GM19239 (cell line): ENCODE measurements at places on chromosomes 16 and 17.

DNA sequence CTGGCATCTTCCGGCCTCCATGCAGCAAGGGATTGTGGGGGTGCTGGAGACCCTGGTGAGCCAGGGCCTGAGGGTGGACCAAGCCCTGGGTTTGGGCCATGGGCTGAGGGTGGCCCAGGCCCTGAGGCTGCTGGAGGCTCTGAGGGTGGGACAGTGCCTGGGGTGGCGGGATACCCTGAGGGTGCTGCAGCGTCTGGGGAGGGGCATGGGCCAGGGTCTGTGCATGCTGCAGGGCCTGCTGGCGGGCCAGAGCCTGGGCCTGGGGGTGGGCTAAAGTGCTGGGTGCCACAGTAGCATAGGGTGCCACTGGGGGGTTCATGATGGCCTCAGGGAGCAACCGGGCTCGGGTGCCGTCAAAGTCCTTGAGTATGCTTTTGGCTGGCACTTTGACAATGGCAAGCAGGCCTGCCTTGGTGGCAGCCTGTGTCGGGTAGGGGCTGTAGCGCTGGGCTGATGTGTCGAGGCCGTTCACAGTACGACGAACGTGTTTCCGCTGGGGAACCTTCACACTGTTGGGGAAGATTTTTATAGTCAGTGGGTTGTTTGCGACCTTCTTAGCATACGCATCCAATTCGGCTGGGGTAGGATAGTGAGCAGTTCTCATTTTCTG, 15.6 kb downstream of the TRAF4 start:
- no peak for DNase-seq

DNA sequence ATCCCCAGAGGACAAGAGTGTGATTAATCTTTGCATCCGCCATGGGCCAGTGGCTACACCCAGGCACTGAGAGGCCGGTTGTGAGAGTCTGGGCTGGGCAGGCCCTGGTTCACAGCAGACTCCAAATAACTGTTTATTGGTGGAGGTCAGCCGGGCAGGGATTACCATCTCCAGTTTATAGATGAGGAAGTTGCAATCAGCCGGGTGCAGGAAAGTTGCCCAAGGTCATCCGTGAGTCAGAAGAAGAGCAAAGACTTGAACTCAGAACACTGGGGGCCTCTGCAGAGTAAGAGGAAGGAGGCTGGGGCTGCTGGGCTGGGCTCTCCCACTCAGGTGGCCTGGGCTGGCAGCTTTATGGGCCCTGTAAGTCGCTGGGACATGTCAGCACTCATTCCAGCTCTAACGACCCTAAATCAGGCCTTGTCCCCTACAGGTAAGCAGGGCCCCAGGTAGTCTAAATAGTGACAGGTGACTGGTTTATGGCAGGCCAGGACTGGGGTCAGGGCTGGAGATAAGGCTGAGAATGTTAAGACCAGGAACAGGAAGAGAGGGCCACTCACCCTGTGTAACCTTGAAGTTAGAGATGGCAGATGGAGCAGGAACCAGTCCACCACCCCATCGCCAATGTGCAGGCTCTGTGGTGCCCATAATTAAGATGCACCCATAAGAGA, 2.1 kb upstream of the CA4 start:
- no peak for DNase-seq

GRCh38 chr17:79650283-79650682, 39.4 kb upstream of the RBFOX3 start:
- DNase-seq = no peak

DNA sequence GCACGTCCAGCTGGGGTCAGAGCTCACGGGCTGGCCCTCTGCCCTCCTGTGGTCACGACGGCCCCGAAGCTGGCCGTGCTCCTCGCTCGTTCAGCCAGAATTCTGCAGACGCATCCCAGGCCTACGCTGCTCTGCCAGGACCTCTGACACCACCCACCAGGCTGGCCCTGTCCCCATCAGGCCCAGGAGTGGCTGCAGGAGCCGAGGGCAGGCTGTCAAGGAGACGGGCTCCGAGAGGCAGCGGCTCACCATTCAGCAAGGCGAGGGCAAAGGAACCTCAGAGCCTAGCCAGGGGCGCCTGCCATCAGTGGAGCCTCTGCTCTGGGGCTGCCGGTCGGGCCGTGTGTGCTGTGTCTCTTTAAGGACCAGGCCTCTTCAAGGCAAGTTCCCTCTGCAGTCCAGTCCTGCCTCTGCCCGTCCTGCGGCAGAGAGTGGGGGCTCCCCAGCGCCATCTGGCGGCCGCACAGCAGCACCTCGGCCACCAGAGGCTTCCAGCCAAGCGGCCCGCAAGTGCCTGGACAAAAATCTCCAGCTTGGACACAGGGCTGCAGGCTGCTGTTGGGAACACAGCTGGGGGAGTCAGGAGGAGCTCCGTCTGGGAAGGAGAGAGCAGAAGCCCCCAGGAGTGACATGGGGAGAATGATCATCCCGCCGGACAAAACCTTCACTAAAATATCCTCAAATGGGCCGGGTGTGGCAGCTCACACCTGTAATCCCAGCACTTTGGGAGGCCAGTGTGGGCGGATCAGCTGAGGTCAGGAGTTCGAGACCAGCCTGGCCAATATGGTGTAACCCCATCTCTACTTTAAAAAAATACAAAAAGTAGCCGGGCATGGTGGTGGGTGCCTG, 7.4 kb upstream of the ABR start:
- peak; percentile 78 for DNase-seq

DNA sequence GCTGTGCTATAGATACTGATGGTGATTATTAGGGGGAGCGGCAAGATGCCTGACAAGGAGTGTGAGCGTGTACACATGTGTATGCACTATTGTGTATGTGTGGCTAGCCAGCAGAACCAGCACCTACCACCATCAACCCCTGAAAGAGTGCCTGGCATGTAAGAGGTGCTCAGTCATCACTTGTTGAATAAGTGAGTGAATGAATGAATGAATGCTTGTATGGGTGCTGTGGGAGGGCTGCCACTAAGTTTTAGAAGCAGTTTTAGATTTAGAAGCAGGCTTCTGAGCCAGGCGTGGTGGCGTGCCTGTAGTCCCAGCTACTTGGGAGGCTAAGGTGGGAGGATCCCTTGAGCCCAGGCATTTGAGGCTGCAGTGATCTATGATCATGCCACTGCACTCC, 37.0 kb downstream of the RAB11FIP4 start:
- DNase-seq = no peak

GRCh38 chr16:65318138-65318537, 196.3 kb upstream of the CDH11 start:
- DNase-seq = no peak

DNA sequence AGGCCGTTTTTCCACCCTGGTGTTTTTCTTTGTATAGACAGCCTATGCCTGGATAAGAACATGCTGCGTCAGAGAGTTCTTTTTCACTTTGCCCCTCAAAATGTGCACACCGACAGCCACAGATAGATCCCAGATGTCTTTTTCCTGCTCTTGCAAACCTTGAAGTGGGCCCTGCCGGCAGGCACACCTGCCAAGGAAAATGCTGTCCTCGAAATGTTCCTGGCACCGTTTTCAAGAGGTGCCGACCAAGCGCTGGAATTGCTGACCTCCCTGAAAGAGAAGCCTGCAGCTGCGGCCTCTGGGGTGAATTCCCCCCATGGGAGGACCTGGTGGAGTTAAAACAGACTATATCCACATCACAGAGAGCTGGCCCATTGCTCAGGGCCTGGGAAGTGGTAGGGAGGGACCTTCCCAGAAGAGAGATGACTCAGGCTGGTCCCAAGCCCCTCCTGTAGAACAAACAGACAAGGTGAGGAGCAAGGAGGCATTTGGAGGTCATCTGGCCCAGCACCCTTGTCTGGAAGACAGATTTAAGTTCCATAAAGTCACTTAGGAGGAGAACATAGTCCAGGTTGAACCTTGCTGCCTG, 668.1 kb downstream of the MAF start:
- no peak for DNase-seq

DNA sequence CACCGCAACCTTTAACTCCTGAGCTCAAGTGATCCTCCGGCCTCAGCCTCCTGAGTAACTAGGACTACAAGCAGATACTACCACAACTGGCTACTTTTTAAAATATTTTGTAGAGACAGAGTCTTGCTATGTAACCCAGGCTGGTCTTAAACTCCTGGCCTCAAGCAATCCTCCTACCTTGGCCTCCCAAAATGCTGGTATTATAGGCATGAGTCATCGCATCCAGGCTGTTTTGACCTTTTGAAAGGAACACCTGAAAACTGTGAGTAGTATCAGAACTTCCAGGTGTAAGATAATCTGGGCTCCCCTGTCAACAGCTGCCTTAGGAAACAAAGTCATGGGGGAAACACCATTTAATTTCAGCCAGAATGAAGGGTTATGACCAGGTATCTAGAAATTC, 77.5 kb downstream of the CYTH1 start:
- DNase-seq = no peak

- no peak for DNase-seq
Observed at GRCh38 chr16:9226924-9227323, 135.5 kb downstream of the HAPSTR1 start.

DNA sequence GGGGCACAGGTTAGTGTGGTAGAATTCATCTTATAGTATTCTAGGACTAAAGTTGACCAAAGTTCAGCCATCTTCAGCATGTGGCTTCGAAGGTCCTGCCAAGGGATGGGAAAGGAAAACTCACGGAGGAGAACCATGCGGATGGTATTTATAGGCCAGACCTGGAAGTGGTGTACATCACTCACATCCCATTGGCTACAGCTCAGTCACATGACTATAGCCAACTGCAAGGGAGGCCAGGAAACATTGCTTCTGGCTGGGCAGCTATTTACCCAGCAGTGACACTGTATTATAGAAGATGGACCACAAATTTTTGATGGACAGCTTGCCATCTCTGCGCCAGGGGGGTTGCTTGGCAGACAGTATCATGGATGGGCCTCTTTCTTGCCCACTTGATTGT, 35.7 kb upstream of the COQ7 start:
- no peak for DNase-seq

GRCh38 chr17:15124746-15125145, 140.4 kb downstream of the PMP22 start:
- DNase-seq = no peak

DNA sequence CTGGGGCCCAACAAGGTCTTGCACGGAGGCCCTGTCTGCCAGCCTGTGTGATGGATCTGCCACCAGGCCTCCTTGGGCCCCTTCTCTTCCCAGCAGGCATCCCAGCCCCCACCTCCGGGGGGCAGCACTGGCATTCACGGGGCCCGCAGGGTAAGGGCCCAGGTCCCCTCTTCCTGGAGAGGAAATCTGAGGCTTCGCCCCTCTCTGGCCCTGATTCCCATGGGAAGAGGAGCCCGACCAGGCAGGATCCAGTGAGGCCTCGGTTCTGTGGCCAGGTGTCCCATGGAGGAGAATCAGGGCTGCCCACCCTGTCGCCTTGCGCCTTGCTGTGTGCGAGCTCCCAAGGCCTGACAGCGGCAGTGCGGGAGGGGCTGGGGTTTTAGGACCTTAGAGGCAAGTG, 48.4 kb downstream of the PDPK1 start:
- DNase-seq = no peak

GRCh38 chr17:63024716-63025115, 58.7 kb downstream of the TANC2 start:
- DNase-seq = no peak

DNA sequence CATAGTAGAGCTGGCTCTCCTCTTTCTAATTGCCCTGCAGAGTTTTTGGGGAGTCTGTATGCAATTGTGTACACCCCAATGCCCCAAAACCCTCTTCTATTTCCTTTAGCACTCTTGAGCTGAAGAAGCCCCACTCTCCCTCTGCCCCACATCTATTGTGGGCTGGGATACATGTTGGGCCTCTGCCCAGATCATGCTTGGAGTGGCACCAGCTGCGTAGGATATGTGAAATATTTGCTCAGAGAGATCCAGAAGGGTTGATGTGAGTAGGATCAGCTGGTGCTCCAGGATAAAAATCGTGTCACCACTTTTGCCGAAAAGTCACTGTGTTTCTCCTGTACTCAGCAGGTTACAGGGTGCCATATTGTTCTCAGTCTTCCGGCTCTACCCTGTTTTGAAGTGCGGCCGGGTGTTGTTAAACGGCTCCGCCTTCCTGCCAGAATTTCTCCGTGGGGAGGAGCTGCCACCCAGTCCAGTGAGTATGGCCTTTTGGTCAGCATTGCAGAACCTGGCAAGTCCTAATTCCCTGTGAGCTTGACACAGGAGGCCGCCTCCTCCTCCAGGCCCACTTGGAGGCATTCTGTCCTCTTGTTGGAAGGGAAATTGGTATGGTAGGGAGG, 664.5 kb downstream of the WWOX start:
- DNase-seq = no peak

DNA sequence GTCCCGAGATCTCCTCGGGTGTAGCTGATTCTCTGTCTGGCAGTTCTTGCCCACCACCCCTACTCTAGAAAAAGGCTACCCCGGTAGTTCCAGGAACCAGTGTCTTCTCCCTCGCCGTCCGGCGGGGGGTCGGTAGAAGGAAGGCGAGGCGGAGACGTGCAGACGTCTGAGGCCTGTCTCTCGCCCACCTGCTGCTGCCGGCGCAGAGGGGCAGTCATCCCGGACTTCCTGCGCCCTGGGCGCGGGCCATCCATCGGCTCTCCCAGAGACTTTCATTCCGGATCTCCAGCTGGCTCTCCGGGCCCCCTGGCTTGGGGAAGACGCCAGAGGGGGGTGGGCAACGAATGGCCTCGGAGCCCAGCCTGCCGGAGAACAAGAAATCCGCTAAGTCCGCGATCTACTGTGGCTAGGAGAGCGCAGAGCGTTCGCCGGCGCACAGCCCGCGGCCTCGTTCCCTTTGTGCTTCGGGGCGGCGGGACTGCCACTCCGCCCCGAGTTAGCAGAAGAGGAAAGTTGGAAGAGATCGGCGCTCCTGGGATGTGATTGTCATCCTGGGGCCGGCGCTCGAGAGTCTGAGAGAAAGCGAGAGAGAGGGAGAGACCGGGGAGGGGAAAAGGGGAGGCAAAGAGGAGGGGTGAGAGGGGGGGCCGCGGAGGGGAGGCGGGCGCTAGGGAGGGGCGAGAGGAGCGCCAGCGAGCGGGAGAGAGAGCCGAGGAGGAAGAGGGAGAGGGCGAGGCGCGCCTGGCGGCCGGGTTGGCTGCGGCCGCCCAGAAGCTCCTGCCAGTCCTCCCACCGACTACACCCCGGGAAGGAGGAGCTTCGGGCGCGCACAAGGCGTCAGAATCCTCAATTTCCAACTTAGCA, at the start of gene IRX5:
IRX5 (plus strand) TSS at position 861 of the 864 bp plus-strand sequence. CDS start 334 bp downstream, outside the sequence.
- no peak for DNase-seq

DNA sequence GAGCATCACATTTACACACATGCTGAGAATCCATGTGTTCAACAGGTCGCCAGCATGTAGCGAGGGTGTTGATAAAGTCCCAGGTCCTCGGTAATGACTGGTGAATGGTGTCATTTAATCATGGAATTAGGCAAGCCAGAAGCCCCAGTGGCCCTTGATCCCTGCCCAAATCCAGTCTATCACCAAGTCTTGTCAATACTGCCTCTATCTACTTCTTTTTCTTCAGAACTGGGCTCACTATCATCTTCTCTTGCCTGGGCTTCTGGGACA, 31.3 kb upstream of the MED13 start:
- no peak for DNase-seq
